ENCODE measurements at places on chromosomes 2 and 18. TPM values are rescaled to one million over a fixed set of nuclear protein-coding genes. Genes with fewer than 3 reads are reported as not detected.

The ARHGAP25 gene
- total RNA-seq = 11.9 TPM

The CABLES1 gene
- 30.3 TPM for total RNA-seq

The FAM237A gene
- not detected for total RNA-seq

The ADNP2 gene
- 12.2 TPM for total RNA-seq

The CDC42EP3 gene
- total RNA-seq = 8.2 TPM

The SULT1C2 gene
- not detected for total RNA-seq

The EMILIN1 gene
- total RNA-seq = 21.3 TPM

The POTEF gene
- total RNA-seq = 0.25 TPM

The SCYGR4 gene
- not detected for total RNA-seq

The ANKRD62 gene
- not detected for total RNA-seq

The SLC40A1 gene
- total RNA-seq = 319 TPM

The CXCR4 gene
- total RNA-seq = 26.8 TPM

The GAD1 gene
- total RNA-seq = 0.13 TPM

The LINC00305 gene
- not detected for total RNA-seq

The SERPINB4 gene
- total RNA-seq = 0.13 TPM

The SOX11 gene
- total RNA-seq = not detected

The UGT1A4 gene
- not detected for total RNA-seq

The DNPEP gene
- total RNA-seq = 69.5 TPM

The MDH1 gene
- total RNA-seq = 104 TPM

The LYG2 gene
- total RNA-seq = not detected

The DSC3 gene
- under 0.01 TPM for total RNA-seq

The BMP10 gene
- not detected for total RNA-seq

The ANKRD23 gene
- 1.1 TPM for total RNA-seq

The TUBA3E gene
- total RNA-seq = not detected

The CLASP1 gene
- total RNA-seq = 28.4 TPM

The TMEM169 gene
- total RNA-seq = 0.13 TPM

The CAPN14 gene
- total RNA-seq = under 0.01 TPM

The RAB12 gene
- total RNA-seq = 44.1 TPM

The C2orf66 gene
- total RNA-seq = under 0.01 TPM

The ALLC gene
- total RNA-seq = not detected

The DSC1 gene
- total RNA-seq = not detected

The OTOS gene
- not detected for total RNA-seq

The CHST10 gene
- 8.6 TPM for total RNA-seq

The UPP2 gene
- not detected for total RNA-seq

The NDC80 gene
- 6.8 TPM for total RNA-seq

The MDH1B gene
- total RNA-seq = 0.13 TPM
